Activated effector memory CD4-positive, alpha-beta T cell treated with Interleukin-2 at 50 U/mL for 16 hours (primary cell): ENCODE measurements at places on chromosomes 3 and 15.

GRCh38 chr3:32989171-32989570, 37.7 kb downstream of the CCR4 start:
- no peak for DNase-seq

DNA sequence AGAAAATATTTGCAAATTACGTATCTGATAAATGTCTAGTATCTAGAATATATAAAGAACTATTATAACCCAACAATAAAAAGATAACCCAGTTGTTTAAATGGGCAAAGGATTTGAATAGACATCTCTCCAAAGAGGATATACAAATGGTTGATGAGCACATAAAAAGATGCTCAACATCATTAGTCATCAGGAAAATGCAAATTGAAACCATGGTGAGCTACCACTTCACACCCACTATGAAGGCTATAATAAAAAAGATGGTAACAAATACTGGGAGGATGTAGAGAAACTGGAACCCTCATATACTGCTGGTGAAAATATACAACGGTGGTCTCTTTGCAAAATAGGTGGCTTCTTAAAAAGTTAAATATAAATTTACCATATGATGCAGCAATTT, 28.0 kb downstream of the RAD51 start:
- no peak for DNase-seq

DNA sequence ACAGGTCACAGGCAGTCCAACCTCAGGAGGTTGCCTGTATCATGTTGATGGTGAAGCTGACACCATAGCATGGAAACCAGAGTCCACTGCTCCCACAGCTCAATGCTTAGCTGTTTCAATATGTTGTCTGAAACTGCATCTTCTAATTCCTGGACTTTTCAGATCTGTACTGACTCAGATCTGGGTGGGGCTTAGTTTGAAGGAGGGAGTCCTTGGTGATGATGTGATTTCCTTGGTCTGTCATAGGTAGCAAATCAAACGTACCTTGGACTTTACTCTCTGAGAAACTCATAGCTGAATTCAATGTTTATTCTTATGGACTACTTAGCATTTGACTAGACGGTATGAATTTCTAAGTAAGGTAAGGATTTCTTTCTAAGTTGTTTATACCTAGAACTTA, at the start of gene HHLA2:
Gene HHLA2, plus strand, starts transcription at position 310 of the 400 bp plus-strand sequence. CDS start 55,266 bp downstream, outside the sequence.
- DNase-seq = no peak

- DNase-seq = no peak
Measured at GRCh38 chr3:143443851-143444331, 324.3 kb downstream of the CHST2 start.

DNA sequence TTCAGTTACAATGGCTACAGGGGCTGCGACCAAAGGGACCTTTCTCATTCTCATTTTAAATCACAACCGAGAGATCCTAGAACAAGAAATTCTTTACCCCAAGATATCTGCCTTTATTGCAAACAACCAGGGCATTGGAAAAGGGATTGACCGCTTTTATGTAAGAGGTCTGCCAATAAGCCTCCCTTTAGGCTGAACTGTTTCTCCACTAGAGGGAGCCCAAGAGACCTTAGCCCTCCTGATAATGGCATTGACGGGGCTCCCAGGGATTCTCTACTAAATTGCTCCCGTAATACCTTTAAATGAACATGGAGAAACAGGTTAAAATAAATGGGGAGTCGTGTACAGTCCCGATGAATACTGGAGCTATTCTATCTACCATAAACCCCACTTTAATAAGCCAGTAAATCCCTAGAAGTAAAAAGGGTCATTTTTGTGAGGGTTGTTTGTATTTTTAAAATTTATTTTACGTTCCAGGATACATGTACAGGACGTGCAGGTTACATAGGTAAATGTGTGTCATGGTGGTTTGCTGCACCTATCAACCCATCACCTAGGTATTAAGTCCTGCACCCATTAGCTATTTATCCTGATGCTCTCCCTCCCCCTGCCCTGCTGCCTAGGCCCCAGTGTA, 7.5 kb upstream of the IGSF10 start:
- DNase-seq = no peak

DNA sequence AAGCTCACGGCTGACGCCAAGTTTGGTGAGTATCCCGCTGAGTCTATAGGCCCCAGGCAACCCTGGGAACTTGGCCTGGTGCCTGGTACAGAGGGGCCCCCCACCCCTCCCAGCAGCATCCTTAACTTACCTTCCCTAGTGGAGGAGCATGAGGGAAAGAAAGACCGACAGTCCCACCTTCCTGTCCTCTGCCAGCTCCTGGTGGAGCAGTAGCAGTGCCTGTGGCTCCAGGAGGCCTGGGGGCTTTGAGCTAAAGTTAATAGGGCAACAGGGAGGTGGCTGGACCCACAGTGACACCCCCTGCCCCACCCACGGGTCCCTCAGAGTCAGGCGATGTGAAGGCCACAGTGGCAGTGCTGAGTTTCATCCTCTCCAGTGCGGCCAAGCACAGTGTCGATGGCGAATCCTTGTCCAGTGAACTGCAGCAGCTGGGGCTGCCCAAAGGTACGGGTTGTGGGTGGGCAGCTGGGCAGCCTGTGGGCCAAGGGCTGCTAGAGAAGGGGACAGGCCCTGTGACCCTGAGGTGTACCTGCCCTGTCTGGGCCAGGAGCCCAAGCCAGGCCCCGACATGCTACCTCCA, 2.9 kb downstream of the COMMD4 start:
- DNase-seq = no peak

GRCh38 chr3:170598091-170598502, 12.2 kb upstream of the SLC7A14 start:
- no peak for DNase-seq

DNA sequence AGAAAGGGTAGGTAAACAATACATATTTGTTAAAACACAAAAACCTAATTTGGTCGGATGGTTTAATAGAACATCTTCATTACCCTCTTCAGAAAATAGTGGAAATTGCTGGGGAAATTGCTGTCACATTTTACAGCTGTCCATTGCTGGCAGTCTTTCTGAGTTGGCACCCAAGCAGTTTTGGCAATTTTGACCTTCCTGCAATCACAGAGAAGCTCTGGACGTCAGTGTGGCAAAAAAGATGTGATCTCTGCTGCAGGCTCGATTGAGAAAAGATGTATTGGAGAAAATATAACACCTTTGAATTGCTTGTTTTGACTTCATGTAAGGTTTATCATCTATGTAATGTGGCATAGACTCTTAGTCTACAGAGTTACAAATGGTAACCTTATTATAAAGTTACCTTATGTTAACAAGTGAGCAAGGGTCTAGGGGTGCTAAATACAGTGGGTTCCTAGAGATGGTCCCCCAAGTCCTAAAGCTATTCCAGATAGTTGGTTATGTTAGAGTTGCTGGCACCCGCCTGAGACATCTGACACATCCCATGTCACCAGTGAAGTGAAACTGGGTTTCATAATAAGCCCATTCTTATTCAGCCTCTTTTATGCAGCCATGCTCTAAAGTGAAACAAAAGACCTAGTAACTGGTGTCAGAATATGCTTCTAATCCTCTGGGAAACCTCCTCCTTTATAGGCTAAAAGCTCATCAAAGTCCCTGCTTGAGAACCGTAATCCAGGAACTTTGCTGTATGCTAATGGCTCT, 14.0 kb downstream of the UBE2E1 start:
- no peak for DNase-seq

GRCh38 chr3:159987291-159987711, 1.3 kb upstream of the IL12A start:
- DNase-seq = no peak

- DNase-seq = no peak
Measured at GRCh38 chr15:66765478-66766281, 63.6 kb downstream of the SMAD6 start.

- no peak for DNase-seq
Measured at GRCh38 chr3:16252243-16252978, 12.3 kb downstream of the DPH3 start.

DNA sequence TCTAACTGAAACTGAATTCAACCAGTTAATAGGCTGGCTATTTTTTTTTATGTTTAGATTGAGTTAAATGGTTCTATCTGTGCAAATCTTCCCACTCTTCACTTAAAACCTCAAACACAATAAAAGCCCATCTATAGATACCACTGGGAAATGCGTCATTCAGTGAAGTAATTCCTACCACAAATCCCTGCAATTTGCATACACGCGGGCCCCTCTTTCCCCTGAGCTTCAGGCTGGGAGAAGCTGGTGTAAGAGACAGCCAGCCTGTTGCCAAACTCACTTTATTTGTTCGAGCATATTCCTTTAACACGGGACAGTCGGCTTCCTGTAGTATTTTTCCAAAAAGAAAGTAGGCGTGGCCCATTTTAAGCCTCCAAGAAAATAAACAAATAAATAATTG, 26.0 kb upstream of the MCTP2 start:
- DNase-seq = no peak
